ENCODE measurements at places on chromosomes 13 and 19. TPM values are rescaled to one million over a fixed set of nuclear protein-coding genes. Genes with fewer than 3 reads are reported as not detected.

Gene ZNF823
- total RNA-seq = 1.5 TPM

Gene TMIGD2
- not detected for total RNA-seq

Gene CAMSAP3
- total RNA-seq = not detected

Gene PCDH17
- total RNA-seq = 0.20 TPM

Gene CALR3
- not detected for total RNA-seq

Gene C19orf38
- total RNA-seq = 0.39 TPM

Gene CHMP2A
- total RNA-seq = 80.5 TPM

Gene ING1
- total RNA-seq = 10.0 TPM

Gene FAM83E
- total RNA-seq = under 0.01 TPM

Gene CGB1
- not detected for total RNA-seq

Gene JAK3
- 0.78 TPM for total RNA-seq

Gene LGALS16
- total RNA-seq = not detected

Gene ZNF534
- under 0.01 TPM for total RNA-seq

Gene LIM2
- total RNA-seq = not detected

Gene ALKBH7
- total RNA-seq = 46.3 TPM

Gene PEAK3
- total RNA-seq = not detected

Gene KASH5
- total RNA-seq = not detected

Gene ABHD17A
- total RNA-seq = 58.4 TPM

Gene YJEFN3
- total RNA-seq = under 0.01 TPM

Gene ZNF776
- 8.5 TPM for total RNA-seq

Gene ZNF329
- 8.0 TPM for total RNA-seq

Gene TNFSF13B
- 1.2 TPM for total RNA-seq

Gene NLRP12
- total RNA-seq = not detected

Gene NTF4
- total RNA-seq = not detected

Gene PTPRH
- total RNA-seq = 11.4 TPM

Gene B3GNT3
- total RNA-seq = not detected

Gene ZNF724
- 11.1 TPM for total RNA-seq

Gene MBD3L2
- not detected for total RNA-seq

Gene FXYD1
- not detected for total RNA-seq

Gene VSIG10L
- total RNA-seq = 0.73 TPM

Gene ONECUT3
- total RNA-seq = not detected

Gene NCR1
- not detected for total RNA-seq

Gene SLC15A1
- total RNA-seq = not detected

Gene MEIOSIN
- total RNA-seq = not detected

Gene CYP4F2
- total RNA-seq = not detected

Gene NLRP9
- not detected for total RNA-seq

Gene SPART
- 57.3 TPM for total RNA-seq

Gene HPN
- not detected for total RNA-seq

Gene FAM124A
- total RNA-seq = 1.4 TPM

Gene PRR22
- total RNA-seq = 0.78 TPM

Gene TPTE2
- not detected for total RNA-seq

Gene MBD3L3
- not detected for total RNA-seq

Gene FXYD7
- not detected for total RNA-seq

Gene PTH2
- not detected for total RNA-seq

Gene REEP6
- 2.6 TPM for total RNA-seq

Gene FUT6
- not detected for total RNA-seq

Gene ZNF737
- 6.8 TPM for total RNA-seq

Gene ZNF790
- 4.1 TPM for total RNA-seq

Gene RXFP2
- not detected for total RNA-seq

Gene RFPL4AL1
- total RNA-seq = not detected

Gene CYP4F3
- total RNA-seq = not detected

Gene PNMA8A
- 5.1 TPM for total RNA-seq

Gene ALKBH6
- total RNA-seq = 14.3 TPM

Gene CEACAM8
- total RNA-seq = not detected

Gene ZNF69
- 0.73 TPM for total RNA-seq

Gene MYBPC2
- total RNA-seq = not detected

Gene IZUMO1
- not detected for total RNA-seq

Gene PODNL1
- total RNA-seq = 0.73 TPM

Gene HS6ST3
- total RNA-seq = under 0.01 TPM
